ENCODE measurements at places on chromosomes 2 and 18.

DNA sequence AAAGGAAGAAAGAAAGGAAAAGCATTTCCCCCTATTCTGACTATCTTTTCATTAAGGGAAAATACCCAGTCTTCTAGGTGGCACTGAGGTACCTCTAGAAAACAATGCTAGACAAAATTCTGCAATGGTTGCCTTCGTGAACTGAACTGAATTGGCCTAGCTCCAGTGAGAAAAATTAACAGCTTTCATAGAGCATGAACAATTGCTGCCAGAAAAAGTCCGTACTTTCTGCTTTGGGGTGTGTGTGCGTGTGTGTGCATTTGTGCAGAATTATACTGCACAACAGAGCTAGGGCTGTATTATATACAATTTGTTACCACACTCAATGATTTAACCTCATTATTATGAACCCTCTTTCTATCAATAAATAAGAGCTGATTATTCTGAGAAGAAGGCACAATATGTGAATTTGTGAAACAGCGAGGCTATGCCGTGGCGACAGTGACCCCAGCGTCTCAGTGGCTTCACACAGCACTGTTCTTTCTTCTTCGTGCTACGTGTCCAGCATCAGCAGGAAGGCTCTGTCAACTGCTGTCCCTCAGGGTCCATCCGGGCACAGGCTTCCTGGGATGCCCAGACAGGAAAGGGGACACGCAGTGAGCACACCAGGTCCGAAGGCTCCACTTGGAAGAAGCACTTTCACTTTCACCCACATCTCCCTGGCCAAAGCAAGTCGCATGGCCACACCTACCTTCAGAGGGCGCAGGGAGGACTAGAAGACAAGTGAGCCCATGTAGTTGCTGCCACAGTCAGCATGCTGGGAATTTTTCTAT lies 47.5 kb downstream of the PTGR3 start:
- no peak for DNase-seq

DNA sequence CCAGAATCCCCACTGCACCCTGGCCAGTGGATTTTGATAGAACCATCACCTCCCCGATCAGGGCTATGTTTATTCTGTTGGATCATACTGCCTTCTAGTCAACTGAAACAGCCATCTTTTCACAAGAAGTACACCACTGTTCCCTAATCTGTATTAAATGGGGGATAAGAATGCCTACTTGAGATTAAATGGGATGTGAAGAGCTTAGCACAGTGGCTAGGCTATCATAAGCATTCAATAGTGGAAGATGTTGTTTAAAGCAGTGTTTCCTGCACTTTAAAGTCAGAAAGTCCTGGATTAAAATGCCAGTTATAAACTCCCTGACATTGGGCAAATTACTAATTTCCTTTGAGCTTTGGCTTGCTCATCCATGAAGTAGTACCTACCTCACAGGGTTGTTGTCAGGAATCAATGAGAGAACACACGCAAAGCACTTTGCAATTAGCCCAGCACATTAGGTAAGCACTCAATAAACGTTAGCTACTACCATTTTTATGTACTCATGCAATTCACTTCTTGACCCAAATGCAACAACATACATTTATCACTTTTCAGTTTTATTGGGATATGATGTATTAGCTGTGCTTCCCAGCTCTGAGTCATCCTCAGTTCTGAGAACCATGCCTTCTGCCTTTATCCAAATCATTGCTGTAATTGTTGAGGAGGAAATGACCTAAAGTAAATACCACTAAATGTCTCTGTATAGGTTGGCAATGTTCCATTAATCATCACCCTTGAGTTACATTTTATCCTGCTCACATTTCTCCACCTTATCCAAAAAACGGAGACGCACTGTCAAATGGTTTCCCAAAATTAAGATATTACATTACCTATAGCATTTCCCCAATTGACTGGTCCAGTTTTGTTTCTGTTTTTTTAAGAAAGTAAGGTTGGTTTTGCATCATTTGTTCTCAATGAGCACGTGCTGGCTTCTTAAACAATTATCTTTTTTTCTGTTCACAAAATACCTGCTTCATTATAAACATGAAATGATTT lies 2.1 kb downstream of the TMEM247 start:
- no peak for DNase-seq

- DNase-seq, result no peak
These were observed 818 bp upstream of the IKZF2 start for GRCh38 chr2:213152065-213152794.

DNA sequence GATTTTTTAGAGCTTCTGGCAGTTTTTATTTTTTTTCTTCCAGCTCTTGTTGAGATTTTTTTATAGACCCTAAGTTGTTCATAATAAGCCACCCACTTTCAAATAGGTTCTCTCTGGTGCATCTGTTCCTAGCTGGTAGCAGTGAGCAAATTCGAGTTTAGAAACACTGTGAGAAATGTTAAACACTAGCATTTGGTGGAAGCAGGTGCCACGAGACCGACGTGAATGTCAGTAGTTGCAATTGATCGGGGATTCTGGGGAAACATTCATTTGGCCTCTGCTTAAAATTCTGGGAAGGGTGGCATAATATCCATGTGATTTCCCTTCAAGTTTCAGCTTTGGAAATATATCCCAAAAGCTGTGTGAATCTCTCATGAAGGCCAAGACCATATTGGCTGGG lies 435.0 kb downstream of the RNF144A start:
- no peak for DNase-seq

GRCh38 chr2:111999809-112000208 lies 55.3 kb upstream of the TMEM87B start:
- DNase-seq, result no peak

DNA sequence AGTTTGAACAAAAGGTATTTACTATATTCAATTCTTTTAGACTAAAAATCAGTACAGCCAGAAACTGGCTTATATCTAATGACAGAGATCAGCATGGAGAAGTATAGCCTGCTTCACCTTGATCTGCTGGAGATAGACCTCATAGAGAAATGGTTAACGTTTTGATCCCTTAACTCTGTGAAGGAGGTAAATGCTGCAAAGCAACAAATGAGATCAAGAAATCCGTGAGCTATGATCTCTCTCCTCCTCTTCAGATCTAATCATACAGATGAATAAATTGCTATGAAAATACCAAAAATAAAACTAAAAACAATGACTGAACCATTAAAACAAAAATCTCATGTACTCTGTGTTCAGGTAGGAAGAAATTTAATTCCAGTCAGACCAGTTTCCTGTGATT lies 42.8 kb downstream of the KLHL14 start:
- DNase-seq, result no peak

- no peak for DNase-seq
These were observed 18.4 kb downstream of the ATP8B1 start for GRCh38 chr18:57784801-57785114.

DNA sequence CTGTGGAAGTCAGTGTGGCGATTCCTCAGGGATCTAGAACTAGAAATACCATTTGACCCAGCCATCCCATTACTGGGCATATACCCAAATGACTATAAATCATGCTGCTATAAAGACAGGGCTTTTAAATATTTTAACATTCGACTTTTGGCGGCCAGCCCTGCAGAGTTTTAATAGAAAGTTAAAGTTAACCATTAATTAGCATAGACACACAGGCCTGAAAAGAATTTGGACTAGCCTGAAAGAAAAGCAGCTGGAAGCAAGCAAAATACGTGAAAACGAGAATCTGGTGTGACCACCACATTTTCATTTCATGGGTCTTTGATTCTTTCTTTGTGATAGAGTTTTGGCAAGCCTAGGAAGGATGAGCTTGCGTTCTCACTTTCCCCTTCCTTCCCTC lies 184.0 kb downstream of the SCG2 start:
- no peak for DNase-seq

- DNase-seq, result no peak
These were observed 12.8 kb downstream of the EPG5 start for GRCh38 chr18:45954070-45954934.

DNA sequence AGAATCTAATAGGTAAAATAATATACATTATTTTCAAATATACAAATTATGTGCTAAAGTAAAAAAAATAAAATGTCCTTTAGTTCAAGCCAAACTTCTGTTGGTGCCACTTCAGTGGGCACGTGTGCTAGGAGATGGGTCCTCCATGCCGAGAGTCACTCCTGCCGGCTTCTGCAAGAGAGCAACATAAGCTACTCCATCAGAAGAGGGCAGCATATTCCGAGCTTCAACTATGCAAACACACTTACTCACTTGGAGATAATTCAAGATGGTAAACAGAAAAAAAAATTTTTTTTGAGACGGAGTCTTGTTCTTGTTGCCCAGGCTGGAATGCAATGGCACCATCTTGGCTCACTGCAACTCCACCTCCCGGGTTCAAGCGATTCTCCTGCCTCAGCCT lies 24.4 kb downstream of the CNOT11 start:
- DNase-seq, result no peak

- DNase-seq, result no peak
These were observed 53.1 kb downstream of the FIGN start for GRCh38 chr2:163682695-163683094.
